Cortex of kidney (tissue), 1 donor: ENCODE measurements at places on chromosomes 2 and 18.

DNA sequence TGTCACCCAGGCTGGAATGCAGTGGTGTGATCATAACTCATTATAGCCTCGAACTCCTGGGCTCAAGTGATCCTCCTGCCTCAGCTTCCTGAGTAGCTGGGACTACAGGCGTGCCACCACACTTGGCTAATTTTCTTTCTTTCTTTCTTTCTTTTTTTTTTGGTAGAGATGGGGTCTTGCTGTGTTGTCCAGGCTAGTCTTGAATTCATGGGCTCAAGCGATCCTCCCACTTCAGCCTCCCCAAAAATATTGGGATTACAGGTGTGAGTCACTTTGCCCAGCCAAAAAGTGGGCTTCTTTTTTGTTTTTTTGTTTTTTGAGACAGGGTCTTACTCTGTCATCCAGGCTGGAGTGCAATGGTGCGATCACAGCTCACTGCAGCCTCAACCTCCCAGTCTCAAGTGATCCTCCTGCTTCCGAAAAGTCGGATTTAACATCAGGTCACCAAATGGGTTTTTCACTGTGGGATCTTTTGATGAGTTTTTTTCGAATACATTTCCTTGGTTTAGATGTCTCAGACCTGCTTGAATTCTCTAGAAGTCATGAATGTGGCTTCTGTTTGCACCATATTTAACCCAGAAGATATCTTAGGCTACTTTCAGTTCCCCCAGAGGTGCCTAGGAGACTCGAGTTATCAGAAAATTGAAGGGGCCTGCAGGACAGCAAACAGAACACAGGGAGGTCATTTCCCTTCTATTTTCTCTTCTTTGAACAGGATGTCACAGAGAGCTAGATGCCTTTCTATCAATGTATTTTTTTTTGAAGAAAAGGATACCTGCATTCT lies 8.9 kb downstream of the RAB31 start:
- DNase-seq = no peak

- DNase-seq = no peak
Measured at GRCh38 chr18:79911344-79912270, 39.8 kb downstream of the SLC66A2 start.

GRCh38 chr2:50448556-50448955 lies 583.4 kb downstream of the NRXN1 start:
- DNase-seq = no peak

- no peak for DNase-seq
Measured at GRCh38 chr2:158478237-158478636, 21.5 kb downstream of the PKP4 start.

DNA sequence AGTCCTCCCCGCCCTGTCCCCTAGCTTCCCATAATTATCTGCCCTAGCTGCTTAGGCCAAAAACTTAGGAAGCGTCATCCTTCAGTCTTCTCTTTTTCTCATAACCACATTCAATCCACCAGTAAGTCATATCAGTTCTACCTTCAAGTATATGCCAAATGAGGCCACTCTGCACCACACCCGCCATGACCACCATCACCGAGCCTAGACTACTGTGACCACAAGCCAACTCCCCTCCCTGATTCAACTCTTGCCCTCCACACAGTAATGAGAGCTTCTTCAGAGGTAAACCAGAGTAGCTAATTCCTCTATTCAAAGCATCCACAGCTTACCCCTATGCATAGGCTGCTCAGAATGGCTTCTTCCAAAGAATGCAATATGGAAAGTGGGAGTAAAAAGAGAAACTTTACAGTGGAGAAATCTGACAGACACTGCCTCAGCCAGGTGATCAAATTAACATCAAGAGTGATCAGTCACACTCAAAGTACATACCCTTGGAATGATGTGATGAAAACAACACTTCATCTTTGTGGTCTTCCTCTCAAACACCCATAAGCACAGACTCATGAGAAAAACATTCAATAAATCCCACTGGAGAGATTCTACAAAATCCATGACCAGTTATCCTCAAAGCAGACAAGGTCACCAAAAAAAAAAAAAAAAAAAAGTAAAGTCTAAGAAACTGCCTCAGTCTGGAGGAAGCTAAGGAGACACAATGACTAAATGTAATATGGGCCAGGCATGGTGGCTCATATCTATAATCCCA lies 17.7 kb downstream of the MBOAT2 start:
- no peak for DNase-seq

- DNase-seq = no peak
Measured at GRCh38 chr2:174771631-174772471, 7.6 kb upstream of the CHRNA1 start.

- no peak for DNase-seq
Measured at GRCh38 chr18:57954935-57955334, 89.1 kb upstream of the NEDD4L start.

- no peak for DNase-seq
Measured at GRCh38 chr18:59910967-59911366, 11.2 kb downstream of the PMAIP1 start.

- DNase-seq = no peak
Measured at GRCh38 chr2:237128026-237128703, 42.5 kb downstream of the COPS8 start.

GRCh38 chr2:199136242-199136641 lies 321.5 kb downstream of the SATB2 start:
- no peak for DNase-seq

DNA sequence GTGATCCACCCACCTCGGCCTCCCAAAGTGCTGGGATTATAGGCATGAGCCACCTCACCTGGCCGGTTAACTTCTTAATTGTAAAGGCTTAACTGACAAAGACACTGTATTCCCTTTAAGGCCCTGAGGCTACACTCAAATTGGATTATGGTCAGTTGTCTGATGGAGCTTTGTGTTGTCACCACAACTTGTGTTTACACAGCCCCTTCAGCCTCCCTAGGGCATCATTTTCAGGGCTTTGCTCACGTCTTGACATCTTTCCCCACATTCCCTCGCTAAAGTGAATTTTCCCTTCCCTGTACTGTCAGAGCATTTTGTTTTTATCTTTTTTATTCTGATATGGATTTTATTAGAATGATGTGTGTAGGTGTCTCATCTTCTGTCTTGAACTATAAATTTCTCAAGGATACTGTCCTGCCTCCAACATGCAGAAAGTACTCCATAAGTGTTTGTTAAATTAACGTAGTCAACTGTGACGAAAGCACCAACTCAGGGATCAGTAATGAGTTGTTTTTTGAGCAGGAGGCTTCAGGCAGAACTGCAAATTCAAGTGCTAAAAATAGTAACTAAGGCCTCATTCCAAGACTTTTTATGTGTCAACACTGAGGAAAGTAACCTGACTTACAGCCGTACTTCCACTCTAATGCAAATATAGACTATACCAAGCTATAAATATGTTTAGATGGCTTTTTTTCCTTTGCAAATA lies 77.1 kb upstream of the NARS1 start:
- no peak for DNase-seq

- no peak for DNase-seq
Measured at GRCh38 chr2:128392207-128392606, 73.5 kb upstream of the HS6ST1 start.

- no peak for DNase-seq
Measured at GRCh38 chr2:231936491-231936890, 10.3 kb upstream of the NPPC start.

DNA sequence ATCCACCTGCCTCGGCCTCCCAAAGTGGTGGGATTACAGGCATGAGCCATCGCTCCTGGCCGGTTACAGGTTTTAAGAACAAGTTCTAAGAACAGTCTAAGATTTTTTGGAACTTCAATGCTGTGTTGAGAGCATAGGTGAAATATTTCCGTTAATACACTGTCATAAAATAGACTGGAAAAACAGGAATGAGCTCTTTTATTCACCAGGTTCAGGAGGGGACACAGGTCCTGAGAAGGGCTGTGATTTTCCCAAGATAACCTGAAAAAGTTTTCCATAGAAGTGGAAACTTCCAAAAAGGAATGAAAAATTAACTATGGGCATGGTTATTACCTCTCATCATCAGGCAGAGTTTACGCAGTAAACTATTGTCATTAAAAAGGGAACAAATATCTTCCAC lies 97.6 kb upstream of the TMEM178A start:
- DNase-seq = no peak

DNA sequence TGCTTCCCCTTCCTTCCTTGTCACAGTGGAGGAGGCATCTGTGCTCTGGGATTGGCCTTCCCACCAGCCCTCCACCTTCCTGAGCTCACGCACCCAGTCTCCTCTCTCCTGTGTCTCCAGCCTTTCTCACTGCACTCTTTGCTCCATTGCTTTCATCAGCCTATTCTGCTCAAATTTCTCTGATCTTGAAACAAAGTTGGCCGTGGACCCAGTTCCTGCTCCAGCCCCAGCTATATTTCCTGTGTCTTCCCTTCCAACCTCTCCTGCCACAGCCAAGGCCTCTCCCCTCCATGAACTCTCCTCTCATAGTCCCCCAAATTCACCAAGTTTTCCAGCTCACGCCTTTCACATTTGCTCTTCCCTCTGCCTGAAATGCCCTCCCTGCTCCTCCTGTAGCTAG lies 226.6 kb upstream of the AGAP1 start:
- DNase-seq = no peak

GRCh38 chr2:150207979-150208378 lies 279.5 kb downstream of the RND3 start:
- DNase-seq = no peak

GRCh38 chr2:170475878-170476277 lies 239.3 kb upstream of the SP5 start:
- no peak for DNase-seq

- DNase-seq = no peak
Measured at GRCh38 chr2:43576981-43577892, 18.6 kb downstream of the THADA start.
